ENCODE measurements at places on chromosomes 3 and 15.

- peak; percentile 2 for DNase-seq
These were observed 188.7 kb upstream of the LINGO1 start for GRCh38 chr15:77821188-77821958.

- no peak for DNase-seq
These were observed 2.2 kb downstream of the LRRN1 start for GRCh38 chr3:3801494-3801841.

GRCh38 chr3:111594205-111594604, 941 bp downstream of the ZBED2 start:
- no peak for DNase-seq

DNA sequence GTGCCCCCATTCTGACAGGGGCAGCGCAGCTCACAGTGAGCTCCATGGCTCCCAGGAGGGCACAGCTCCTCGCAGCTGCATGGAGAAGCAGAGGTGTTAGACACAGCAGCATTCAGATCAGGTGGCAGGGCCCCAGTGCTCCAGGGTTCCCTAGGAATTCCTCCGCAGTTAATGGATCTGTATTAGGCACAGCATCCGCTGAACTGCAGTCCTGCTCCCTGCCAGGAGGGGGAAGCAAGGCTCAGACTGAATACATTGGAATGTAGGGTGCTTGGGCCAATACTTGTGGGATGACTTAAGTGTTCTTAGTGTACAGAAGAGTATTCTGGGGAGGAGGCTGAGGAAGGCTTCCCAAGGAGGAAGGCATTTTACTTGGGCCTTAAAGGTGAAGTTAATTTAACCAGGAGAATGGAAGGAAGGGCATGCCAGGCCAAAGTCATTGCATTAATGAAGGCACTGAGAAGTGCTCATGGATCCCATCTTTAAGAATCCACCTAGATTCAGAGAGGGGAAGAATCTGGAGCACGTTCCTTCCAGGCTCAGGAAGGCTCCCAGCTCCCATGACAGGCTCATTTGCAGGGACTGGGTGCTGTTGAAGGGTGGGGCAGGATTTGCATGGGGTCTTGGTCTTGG, 111.6 kb downstream of the RAB11A start:
- no peak for DNase-seq

GRCh38 chr15:31478702-31479221, 152.1 kb downstream of the KLF13 start:
- DNase-seq, result no peak

DNA sequence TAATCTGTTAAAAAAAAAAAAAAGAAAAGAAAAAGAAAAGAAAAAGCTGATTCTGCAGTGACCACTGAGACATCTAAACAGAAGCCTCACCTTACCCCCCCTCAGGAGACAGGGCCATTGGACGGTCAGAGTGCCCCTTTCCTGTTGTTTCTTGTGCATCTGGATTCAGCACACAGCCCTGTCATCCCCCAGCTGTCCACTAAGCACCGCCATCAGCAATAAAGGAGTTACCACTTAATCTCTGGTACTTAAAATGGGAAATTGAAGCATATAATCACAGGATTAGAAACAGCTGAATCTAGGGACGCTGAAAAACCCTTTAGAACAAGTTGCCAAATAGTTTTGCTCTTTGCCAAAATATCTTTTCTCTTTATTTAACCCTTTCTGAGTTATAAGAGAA, 62.5 kb downstream of the TRIM69 start:
- DNase-seq, result no peak

- no peak for DNase-seq
These were observed 213.7 kb downstream of the ALCAM start for GRCh38 chr3:105580296-105580965.

- DNase-seq, result no peak
These were observed 533.1 kb upstream of the PPP2R3A start for GRCh38 chr3:135432402-135432801.

DNA sequence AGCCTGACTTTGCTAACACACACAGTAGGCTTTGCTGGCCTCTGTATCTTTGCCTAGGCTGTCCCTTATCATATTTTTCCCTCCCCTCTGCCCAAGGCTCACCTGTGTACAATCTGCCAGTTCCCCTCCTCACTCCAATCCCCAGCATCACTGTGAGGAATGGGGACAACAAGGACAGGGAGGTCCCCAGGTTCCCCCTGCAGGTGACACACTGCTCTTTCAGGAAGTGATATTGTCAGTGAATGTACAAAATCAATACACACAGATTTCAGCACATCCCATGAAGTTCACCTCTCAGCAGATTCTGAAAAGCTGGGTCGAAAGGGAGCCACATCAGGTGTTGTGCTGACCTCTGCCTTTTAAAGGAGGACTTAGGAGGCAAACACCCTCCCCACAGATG, 177.5 kb downstream of the RAB11A start:
- DNase-seq, result no peak

DNA sequence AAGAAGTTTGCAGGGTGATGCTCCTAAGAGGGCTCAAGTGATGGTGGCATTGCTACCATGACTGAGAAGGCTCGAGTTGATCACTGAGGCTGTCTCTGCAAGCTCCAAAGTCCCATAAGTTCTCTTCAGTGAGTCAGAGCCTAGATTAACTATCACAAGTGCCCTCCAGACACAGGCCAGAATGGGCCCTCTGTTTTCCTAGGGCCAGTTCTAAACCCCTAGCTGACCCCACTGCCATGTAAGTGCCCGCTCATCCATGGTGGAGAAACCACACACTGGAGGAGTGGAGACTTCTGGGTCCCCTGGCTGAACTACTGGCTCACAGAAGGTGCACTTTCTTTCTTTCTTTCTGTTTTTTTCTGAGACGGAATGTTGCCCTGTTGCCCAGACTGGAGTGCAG, 87.6 kb upstream of the WNT5A start:
- DNase-seq, result no peak

DNA sequence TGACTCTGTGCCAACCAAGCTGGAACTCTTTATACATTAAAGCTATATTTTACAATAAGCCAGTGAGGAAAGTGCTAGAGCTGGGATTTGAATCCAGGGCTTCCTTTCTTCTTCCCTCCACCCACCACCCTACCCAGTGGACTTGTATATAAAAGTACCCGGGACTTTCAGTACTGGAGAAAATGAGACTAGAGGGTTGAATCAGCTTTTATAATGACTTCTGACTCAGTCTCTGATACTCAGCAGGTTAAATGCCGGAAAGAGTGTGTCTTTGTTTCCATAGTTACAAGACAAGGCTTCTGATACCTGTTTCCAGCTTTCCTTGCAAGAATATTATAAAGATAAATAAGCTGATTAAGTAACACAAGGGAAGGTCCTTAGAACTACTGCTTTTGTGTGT, 80.9 kb downstream of the FRMD4B start:
- no peak for DNase-seq

GRCh38 chr3:158768881-158769543, 32.8 kb upstream of the MFSD1 start:
- no peak for DNase-seq

DNA sequence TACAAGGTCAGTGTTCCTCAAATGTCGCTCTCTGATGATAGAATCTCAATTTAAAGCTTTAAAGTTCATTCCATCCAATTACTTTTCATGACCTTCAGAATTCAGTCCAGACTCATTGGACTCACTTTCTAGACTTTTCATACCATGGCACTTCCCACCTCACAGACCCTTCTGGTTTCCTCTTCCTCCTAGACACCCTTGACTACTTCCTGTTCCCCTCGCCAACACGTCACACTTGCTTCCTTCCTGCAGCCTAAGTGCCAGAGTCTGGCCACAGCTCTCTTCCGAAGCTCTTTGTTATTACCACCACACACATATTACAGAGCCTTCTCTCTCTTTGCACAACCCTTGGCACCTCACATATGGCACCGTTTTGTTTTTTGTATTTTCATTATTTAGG, 59.1 kb upstream of the UMPS start:
- no peak for DNase-seq

DNA sequence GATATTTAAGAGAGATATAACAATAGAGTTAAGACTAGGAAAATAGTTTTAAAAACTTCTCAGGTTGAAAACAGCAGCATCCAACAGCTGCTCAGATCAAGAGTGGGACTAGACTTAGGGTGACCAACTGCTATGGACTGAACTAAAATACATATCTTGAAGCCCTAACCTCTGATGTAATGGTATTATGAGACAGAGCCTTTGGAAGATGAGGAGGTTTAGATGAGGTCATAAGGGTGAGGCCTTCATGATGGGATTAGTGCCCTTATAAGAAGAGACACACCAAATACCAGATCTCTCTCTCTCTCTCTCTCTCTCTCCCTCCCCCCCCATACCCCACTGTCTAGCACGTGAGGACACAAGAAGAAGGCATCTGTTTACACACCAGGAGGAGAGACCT, 37.4 kb upstream of the GALNT15 start:
- no peak for DNase-seq

GRCh38 chr3:3503411-3503810, 295.8 kb upstream of the LRRN1 start:
- no peak for DNase-seq

- DNase-seq, result no peak
These were observed 59.7 kb upstream of the KBTBD8 start for GRCh38 chr3:66938338-66938963.

DNA sequence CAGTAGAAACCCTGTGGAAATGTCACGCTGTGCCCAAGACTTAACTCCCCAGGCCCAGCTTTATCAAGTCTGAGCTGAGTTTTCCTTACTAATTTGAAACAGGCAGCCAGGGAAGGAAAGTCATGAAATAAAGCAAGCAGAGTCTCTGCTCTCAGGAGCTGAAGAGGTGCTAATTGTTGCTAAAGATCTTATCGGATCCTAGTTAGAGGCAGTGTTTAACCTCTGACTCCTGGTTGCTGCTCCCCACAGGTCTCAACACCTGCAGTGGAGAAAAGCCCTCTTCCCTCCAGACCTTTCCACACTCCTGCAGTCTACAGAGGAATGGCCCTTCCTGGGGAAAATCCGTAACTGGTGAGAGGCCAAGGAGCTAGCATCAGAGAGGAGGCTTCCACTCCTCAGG, 628.2 kb downstream of the NTRK3 start:
- DNase-seq, result no peak

DNA sequence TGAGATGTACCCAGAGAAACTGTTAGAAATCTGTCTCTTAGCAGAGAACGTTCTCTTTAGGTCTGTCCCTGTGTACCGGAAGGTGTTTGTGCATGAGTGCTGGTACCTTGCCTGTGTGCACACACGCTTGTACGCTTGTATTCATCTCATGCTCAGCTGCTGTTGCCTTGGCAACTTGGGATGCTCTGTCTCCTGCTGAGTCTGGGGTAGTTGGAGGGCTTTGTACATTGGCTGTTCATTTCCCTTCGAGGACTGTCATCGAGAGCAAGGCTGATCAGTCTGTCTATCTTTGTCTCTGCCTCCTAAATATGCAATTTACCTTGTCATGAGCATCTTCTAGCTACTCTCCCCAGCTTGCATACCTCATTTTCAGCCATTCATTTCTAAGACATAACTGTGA, 147.2 kb downstream of the SLCO3A1 start:
- no peak for DNase-seq

GRCh38 chr3:57757642-57758297, 1.7 kb downstream of the SLMAP start:
- DNase-seq, result no peak

DNA sequence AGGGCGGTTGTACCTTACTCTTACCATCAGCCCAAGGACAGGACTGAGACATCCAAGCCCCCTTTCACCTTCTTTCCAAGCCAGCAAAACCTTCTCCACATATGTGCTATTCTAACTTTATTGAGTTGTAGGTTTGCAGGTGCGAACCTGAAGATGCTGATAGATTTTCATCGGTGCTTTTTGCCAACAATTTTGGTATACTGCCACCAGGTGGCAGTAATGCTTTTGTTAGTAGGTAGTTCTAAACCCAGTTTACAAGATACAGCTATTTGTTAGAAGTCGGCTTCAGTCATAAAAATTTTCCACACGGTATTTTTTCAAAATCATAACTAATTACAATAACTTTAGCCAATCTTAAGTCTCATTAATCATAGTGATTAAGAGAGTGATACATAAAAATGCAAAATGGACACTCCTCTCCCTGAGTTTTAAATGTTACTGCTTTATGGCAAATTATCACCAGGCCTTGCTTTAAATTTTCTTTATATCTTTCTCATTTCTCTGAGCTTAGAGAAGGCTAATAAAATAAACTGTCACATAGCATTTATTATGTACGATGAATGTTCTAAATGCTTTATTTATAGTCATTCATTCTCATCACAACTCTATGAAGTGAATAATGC, 636 bp downstream of the TBC1D21 start:
- no peak for DNase-seq

DNA sequence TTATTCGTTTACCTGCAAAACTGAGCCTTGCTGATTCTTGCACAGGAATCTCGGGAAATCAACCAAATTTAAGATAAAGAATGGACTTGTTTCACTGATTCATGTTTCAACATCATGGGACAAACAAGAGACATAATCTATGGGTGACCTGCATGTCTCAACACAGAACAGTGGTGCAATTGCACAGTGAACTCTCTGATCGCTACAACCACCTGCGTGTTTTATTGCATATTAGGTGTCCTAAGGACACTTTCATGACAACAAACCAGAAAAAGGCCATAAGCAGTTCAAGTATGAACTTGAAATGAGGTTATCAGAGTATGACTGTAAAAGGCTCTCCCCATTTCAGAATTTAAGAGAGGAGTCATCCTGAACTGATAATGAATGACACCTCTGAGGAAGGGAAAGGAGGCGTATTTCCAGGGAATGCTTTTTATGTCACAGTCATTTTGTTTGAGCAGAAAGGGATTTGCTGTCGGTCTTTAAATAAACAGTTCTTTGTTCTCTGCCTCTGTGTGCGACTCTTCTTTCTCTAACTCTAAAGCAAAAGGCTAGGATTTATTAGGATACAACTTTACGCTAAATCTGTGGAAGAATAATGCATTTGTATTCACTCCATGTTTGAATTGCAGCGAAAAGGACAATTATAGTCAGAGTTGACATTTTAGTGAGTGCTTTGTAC, 167.2 kb downstream of the RBMS3 start:
- no peak for DNase-seq

GRCh38 chr3:171755015-171755589, 55.2 kb downstream of the PLD1 start:
- DNase-seq, result no peak

DNA sequence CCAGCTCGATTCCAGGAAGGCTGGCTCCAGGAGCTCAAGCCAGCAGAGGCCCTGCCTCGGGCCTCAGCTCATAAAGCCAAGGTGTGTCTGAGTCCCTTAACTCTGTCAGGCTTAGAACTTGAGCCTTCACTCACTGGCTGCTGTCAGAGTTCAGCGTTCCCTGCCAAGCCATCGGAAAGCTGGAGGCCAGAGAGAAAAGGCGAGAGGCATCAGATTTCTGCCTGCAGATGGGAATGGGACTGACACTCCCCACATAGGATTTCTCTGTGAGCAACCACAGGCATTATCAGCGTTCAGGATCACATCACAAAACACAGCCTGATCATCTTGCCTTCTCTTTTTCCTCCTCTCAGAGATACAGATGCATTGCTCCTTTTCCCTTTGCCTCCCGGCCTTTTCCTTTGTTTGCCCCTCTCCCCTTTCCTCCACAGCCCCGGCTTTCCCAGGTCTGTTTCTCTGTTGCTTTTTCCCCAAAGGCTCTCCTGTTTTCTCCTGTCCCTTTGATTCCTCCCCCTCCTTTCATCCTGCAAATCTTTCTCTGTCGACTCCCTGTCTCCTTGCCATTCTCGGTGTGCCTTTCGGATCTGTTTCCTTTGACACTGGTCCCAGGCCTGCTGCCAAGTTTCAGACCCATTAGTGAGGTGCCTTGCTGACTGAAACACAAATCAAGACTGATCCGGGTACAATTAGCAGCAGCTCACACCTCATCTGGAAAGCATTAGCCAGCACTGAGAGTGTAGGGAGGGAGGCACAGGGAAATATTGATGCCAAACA, 44.5 kb upstream of the BOC start:
- no peak for DNase-seq

Data from stimulated activated CD4-positive, alpha-beta T cell treated with anti-CD3 and anti-CD28 coated beads, Interleukin-1b, Interleukin-23, amount 100 ng/mL, for 1 hour (primary cell).